ENCODE measurements at places on chromosomes 1 and 21.

DNA sequence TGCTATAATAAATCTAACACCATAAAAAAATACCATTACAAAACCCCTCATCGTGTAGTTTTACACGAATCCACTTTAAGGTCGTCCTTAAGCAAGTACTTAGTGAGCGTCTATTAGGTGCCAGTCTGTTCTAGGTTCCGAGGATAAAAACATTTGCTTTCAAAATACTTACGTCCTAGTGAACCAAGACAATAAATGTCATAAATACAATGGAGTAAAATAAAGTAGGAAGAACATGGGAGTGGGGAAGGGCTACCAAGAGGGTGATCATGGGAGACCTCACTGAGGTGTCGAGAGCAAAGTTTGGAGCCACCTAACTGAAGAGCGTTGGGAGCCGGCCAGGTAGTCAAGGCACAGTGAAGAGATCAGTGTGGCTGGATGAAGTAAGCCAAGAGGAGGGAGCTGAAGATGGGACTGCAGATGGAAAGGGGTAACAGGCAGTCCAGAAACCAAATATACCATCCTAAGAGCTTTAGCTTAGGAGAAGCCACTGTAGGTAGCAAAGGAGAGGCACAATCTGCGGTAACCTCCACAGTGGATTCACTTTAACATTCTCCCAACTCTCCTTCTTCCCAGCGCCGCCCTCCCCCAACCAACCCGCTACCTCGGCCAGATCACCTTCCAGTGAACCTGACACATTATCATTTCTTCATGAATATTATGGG, 684 bp downstream of the LTN1 start:
- DNase-seq: no peak

- DNase-seq: peak; percentile 18
Measured at GRCh38 chr1:91885213-91885715, 687 bp downstream of the TGFBR3 start.

DNA sequence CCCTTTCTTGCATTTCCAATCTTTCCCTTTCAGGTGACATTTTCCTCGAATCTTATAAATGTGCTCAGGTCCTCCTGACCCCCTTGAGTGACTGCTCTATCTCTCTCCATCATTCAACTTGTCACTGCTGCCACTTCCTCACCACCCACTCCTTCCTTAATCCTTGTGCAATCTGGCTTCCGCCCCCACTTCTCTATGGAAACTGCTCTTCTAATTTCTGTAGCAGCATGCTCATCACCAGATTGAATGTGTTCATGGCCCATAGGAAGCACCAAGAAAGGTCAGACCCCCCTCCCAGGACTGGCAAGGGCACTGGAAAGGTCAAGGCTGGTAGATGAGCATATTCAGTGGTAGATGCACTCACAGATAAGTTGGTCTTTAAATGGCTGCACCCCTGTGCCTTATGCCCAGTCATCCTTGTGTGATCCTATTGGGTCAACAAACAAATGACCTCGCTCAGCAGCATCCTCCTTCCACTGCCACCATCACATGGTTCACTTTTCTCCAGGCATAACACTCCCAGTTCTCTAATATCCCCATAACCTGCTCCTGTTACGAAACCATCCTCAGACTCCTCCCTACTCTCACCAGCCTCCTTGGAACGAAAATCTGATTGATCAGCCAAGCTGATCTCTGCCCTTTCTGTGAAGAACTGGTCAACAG, 288.5 kb upstream of the POU3F1 start:
- no peak for DNase-seq

DNA sequence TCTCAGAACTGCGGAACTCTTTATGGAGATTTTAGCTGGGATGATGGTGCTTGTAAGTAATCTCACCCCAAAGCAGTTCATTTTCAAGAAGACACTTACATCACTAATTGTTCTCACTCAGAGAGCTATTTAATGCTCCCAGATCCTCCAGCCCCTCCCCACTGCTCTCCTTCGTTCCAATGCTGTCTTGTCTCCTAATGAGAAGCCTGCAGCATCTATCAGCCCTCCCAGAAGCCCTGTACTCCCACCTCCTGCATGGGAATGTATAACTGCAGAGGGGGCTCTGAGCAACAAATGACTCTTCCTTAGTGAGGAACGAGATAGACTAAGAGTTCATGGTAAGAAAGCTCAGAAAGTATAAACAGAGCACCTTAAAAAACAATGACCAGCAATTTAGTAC, 377.4 kb upstream of the RUNX1 start:
- DNase-seq: no peak

DNA sequence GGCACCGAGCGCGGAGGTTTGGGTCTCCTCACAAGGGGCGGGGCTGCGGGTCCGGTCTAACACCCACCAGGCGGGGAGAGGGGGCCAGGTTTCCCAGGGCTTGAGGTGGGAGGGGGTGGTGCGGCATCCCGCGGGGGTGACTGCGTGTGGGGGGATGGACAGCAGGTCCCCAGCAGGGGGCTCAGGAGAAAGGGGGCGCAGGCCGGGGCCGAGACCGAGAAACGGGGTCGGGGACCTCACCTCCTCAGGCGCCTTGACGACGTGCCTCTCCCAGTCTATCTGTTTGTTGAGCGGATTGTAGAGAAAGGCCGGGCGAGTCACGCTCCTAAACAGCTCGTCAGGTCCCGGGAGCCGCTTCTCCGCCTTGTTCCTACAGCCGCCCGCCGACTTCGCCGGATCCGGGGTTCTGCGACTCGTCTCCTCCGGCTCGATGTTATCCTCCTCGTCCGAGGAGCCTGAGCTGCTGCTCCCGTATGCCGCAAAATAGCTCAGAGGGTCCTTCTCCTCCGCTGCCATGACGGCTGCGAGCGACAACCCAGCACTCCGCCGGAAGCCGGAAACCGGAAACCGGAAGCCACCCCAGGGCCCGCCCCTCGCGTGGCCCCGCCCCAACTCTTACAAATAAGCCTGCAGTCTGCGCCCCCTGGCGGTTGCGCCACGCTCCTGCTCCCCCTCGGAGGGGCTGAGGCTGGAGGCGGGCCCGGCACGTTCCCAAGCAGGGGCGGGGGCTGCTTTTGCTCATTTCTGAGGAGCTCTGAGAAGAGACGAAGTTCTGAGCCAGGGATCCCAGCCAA, at the start of gene C1orf52:
Gene C1orf52 (minus strand): TSS at position 545 of the 794 bp plus-strand sequence. CDS start 29 bp downstream, at position 516.
- peak; percentile 93 for DNase-seq

GRCh38 chr1:219906924-219907771, 21.2 kb downstream of the SLC30A10 start:
- DNase-seq: no peak

- DNase-seq: peak; percentile 36
Measured at GRCh38 chr1:156821801-156822200, 5.2 kb upstream of the SH2D2A start.

DNA sequence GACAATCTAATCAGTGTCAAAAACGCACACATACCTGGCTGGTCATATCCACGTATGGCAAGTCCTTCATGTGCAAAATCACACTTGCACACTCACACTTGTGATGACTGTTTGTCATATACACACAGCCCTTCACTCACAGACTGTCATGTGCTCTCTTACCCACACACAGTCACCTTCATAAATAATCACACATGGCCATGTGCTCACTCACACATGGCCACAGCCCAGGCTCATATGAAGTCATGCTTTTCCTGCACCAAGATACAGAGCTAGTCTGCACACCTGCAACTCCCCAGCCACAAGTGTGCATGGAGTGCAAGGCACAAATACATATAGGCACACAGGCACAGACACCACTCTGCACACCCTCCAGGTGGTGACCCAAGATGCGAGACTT, 45.4 kb upstream of the FOXO6 start:
- no peak for DNase-seq

DNA sequence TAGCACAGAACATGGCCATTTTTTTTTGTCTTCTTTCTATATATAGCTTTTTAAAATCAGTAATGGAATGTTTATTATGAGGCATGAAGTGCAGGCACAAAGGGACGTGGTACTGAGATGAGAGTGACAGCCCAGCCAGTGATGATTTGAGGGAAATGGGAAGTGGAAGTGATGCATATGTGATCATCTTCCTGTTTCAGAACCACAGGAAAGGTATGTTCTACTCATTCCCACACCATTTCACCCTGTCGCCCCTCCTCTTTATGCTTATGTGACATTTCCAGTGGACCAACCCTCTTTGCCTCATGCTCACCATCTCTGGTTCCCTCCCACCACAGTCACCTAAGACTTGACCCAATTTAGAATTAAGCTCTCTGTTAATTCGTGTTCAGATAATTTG, 24.3 kb downstream of the PTGS2 start:
- no peak for DNase-seq

- DNase-seq: no peak
Measured at GRCh38 chr21:42799516-42799915, 79.8 kb downstream of the WDR4 start.

- DNase-seq: peak; percentile 68
Measured at GRCh38 chr1:6330410-6330911, 63.1 kb downstream of the ACOT7 start.

GRCh38 chr1:210819266-210819665, 314.7 kb downstream of the KCNH1 start:
- no peak for DNase-seq

DNA sequence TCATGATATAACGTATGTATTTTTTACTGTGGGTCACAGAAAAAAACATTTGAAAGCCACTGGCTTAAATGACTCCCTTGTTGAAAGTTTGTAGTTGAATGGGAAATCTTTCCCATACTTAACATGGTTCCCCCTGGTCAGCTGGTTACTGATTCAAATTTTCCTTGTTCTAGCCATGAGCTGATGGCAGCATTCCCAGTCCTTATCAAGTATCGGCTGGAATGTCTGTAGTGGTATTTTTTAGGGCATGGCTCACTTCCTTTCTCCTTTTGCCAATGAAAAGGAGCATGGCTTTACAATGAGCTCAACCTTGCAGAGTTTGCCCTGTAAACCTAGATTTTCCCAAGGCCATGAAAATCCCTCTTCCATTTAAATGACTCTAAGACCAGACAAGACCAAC, 55.7 kb downstream of the GIPC2 start:
- peak; percentile 97 for DNase-seq

GRCh38 chr21:15809818-15810217, 80.0 kb downstream of the USP25 start:
- DNase-seq: peak; percentile 58

DNA sequence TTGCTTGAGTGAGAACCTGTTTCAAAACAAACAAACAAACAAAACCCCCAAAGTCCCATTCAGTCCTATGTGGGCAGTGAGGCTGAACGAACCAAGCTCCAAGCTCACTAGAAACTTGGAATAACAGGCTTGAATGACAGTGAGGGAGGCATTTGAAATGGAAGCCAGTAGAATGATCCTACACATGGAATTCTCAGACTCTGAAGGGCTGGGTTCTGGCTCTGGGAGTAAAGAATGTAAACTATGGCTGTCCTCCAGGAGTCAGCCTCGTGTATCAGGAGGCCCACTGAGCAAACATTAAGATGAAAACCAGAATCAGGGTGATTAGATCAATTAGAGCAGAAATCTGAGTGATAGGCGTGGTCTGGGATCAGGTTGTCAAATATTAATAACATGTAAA, 14.9 kb downstream of the PCP4L1 start:
- no peak for DNase-seq

- DNase-seq: peak; percentile 89
Measured at GRCh38 chr1:154182344-154183045, 9.4 kb downstream of the TPM3 start.

DNA sequence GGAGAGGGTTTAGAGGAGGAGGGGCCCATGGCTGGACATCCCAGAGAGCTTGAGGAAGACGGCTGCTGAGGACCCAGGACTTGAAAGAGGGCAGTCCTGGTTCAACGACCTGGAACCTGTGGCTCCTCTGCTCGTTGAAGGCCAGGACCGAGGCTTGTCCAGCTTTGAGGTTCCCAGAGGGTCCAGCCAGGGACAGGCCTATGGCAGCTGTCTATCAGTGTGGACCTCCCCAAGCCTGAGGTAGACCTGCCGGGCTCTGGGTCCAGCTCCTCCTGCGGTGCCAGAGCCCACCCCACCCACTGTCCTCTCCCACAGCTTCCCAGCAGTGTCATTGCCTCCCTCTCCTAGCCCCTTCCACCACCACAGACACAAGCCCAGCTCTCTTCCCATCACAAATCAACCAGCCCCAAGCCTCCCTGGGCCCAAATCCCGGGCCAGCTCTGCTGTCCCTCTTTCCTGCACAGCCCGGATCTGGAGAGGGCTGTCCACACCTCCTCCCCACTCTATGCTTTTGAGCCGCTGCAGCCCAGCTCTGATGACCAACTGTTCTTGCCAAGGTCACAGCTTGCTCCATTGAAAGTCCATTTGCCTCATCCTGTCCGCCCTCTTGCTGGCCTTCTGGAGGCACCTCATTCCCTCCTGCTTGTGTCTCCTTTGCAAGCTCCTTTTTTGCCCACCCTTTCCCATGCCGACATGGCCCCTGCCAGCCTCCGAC, 48.7 kb upstream of the EDN2 start:
- DNase-seq: no peak

- DNase-seq: no peak
Measured at GRCh38 chr21:45819478-45820170, 161.9 kb upstream of the COL6A1 start.

GRCh38 chr1:154994269-154994587, 842 bp downstream of the LENEP start:
- no peak for DNase-seq

- no peak for DNase-seq
Measured at GRCh38 chr1:110159168-110159567, 8.9 kb downstream of the SLC6A17 start.

- DNase-seq: no peak
Measured at GRCh38 chr1:164755690-164756089, 196.7 kb downstream of the PBX1 start.

- no peak for DNase-seq
Measured at GRCh38 chr1:243554686-243555085, 295.4 kb downstream of the AKT3 start.

GRCh38 chr1:31439276-31439675, 26.3 kb downstream of the SERINC2 start:
- no peak for DNase-seq

DNA sequence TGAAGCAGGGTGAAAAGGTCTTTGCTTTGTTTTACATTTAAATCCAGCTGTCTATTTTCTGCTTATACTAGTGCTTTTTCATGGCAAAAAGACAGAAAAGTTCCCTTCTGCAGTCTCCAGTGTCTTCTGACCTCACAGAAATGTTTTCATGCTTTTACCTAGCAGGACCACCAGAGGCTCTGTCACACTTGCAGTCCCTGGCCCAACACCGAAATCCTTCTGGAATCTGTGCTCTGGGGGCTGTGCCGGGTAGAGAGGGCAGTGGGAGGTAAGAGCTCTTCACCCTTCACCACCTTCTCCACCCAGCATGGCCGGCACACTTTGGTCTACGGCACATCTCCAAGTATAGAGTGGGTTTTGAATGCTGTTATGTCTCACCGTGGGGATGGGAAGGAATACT, 20.8 kb downstream of the GNAT2 start:
- no peak for DNase-seq

DNA sequence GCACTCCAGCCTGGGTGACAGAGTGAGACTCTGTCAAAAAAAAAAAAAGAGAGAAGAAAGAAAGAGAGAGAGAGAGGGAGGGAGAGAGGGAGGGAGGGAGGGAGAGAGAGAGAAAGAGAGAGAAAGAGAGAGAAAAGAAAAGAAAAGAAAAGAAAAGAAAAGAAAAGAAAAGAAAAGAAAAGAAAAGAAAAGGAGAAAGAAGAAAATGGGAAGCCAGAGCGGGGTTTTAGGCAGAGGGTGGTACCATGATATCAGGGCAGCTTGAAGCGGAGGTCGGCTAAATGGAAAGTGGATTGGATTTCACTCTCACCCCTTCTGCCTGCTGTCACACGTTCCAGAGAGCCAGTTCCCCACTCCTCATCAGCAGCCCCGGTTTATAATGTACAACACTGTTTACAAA, 1.9 kb downstream of the TMCO4 start:
- DNase-seq: no peak

GRCh38 chr1:39691383-39692151, at the start of gene HPCAL4:
Gene HPCAL4 (minus strand): TSS chr1:39691433. CDS start chr1:39684603, 6,830 bp downstream.
- peak; percentile 71 for DNase-seq

- DNase-seq: no peak
Measured at GRCh38 chr1:42923367-42924081, 35.1 kb downstream of the SLC2A1 start.
